ENCODE measurements at places on chromosomes 1 and 21.
A peak's percentile ranks its signal among the peaks of the same experiment; 100 is the strongest.

DNA sequence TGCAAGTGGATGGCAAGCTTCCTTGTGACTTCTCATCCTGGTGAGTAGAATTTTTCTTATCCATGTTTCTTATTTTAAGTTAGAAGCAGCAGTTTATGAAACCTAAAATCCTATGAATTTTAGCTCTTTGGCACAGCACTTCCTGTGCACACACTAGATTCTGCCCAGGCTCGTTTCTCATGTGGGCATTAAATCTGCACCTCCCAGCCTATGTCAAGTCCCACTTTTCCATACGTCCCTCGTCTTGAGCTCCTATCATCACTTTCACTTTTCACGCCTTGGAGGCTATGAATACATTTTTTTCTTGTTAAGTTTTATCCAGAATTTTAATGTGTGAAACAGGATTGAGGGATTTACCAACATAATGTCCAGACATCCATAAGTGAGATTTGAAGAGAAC, 142.1 kb downstream of the MRPS6 start:
- DNase-seq, result no peak

DNA sequence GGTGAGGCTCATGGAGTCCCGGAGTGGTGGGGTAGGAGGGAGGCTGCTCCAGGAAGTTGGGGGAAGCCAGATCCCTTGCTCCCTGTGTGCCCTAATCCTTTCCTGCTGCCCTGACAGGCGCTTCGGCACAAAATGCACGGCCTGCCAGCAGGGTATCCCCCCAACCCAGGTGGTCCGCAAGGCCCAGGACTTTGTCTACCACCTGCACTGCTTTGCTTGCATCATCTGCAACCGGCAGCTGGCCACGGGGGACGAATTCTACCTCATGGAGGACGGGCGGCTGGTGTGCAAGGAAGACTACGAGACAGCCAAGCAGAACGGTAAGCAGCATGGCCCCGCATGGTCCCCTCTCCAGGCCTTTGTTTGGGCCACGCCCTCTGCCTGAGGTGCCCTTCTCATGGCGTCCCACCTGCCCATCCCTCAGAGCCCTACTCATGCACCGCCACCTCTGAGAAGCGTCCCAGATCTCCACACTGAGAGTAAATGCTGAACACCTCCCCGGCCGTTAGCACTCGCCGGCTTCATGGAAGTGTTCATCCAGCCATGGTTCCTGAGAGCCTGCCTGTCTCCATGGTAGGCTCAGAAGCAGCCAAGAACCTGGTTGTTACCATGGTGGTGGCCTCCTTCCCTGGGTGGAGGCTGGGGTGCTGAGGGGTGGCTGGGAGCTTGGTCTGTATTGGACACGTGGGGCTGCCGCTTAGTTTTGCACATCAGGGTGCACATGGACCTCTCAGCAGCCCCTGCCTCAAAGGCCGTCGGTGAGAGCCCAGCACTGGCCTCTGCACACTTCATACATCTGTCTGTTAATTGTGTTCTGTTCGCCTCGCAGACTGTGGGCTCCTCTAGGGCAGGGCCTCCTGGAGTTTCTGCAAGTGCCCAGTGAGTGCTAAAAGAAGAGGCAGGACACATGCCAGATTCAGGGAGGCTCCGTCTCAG, 36.5 kb downstream of the LHX4 start:
- no peak for DNase-seq

GRCh38 chr1:25462732-25463131, 32.0 kb downstream of the MACO1 start:
- no peak for DNase-seq

DNA sequence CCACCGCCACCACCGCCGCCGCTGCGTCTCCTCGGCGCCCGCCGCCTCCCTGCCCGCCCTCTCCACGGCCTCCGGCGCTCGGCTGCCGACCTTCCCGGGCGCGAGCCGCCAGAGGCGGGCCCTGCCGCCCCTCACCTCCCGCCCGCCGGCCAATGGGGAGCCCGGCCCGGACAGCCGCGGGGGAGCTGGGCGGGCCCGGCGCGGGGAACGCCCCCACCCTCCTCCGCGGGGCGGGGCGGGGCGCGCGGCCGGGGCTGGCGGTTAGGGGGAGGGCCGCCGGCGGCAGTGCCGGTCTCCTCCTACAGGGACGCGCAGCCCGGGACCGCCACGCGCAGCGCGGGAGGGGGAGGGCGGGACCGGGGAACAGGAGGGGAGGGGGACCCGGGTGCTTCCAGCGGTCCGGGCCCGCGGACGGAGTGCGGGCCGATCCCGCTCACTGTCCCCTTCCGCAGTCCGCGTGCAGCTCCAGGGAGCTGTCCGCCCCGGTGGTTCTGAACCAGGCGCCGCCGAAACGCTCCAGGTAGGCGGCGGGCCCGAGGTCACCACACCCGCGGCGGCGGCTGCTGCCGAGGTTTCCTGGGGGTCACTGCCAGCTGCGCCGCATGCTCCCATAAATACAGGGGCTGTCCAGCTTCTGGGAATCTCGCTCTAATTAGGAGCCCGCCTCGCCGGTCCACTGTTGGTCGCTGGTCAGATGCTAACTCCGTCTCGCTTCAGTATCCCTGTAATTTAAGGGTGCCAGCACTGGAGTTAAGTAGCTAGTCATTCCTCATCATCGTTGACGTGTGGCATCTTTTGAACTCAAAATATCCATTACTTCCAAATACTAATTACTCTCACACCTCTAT, at the start of gene PGBD5:
Gene PGBD5 (minus strand): TSS at position 87 of the 848 bp plus-strand sequence. CDS start 404 bp downstream, outside the sequence.
- DNase-seq, result peak; percentile 75

DNA sequence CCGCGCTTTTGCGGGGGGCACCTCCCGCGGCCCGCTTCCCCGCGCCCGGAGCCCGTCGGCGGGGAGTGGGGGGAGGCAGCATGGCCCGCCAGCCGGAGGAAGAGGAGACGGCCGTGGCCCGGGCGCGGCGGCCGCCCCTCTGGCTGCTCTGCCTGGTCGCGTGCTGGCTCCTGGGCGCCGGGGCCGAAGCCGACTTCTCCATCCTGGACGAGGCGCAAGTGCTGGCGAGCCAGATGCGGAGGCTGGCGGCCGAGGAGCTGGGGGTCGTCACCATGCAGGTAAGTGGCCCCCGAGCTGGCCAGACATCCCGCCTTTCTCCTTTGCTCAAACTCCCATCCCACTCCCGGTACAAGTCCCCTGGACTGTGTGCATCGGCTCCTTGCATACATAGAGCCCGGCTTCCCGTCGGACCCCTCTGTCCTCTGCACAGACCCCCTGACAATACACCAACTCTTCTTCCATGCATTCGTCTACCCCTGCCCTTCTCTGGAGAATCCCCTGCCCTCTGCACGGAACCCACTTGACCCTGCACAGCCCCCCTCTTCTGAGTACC, 812 bp downstream of the CACHD1 start:
- DNase-seq, result no peak

- DNase-seq, result no peak
Observed at GRCh38 chr1:28451011-28451410, 54.8 kb upstream of the RCC1 start.

GRCh38 chr1:175195281-175195680, 2.7 kb upstream of the KIAA0040 start:
- no peak for DNase-seq

DNA sequence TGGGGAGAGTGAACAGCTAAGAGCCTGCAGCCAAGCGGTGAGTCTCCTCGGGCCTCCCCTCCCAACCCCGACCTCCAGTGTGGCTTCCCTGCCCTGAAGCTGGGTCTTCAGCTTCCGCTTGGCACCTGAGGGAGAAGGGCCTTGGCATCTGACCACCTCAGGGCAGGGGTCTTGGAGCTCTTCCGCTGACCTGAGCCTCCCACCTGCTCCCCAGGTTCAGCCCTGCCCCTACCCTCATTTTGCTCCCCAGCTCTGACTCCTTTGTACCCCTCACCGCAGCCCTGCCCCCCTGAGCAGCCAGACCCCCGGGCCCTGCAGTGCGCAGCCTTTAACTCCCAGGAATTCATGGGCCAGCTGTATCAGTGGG, 4.9 kb downstream of the ADAMTSL4 start:
- no peak for DNase-seq

DNA sequence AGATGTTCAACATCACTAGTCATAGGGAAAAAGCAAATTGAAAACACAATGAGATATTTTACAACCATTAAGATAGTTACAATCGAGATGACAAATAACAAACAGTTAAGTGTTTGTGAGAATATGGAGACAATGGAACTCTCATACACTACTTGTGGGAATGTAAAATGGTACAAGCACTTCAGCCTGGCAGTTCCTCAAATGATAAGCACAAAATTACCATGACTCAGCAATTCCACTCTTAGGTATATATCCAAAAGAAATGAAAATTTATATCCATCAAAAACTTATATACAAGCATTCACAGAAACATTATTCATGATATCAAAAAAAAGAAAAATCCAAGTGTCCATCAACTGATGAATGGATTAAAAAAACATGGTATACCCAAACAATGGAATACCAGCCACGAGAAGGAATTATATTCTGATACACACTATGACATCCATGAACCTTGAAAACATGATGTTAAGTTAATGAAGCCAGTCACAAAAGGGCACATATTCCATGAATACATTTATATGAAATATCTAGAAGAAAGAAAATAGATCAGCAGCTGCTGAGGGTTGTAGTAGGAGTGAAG, 76.4 kb downstream of the EVI5 start:
- DNase-seq, result no peak

GRCh38 chr1:165161130-165161529, 195.4 kb downstream of the LMX1A start:
- DNase-seq, result no peak
